ENCODE measurements at places on chromosomes 2 and 18.

DNA sequence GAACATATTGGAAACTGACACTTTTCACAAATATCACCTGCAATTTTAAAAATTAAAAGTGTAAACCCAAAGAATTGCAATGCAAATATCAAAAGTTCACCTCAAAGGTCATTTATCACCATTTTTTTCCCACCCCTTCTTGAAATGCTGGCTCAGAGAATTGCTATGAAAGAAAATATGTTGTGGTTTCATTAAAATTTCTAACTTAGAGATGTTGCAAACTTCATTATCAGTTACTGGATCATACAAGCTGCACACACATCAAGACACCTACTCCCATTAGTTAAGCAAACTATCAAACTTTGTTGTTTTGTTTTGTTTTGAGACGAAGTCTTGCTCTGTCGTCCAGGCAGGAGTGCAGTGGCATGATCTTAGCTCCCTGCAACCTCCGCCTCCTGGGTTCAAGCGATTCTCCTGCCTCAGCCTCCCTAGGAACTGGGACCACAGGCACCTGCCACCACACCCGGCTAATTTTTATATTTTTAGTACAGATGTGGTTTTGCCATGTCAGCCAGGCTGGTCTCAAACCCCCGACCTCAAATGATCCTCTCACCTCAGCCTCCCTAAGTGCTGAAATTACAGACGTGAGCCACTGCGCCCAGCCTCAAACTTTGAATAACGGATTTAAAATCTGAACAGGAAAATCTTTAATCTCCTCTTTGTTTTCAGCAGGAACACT, 37.0 kb downstream of the STK39 start:
- DNase-seq: no peak

DNA sequence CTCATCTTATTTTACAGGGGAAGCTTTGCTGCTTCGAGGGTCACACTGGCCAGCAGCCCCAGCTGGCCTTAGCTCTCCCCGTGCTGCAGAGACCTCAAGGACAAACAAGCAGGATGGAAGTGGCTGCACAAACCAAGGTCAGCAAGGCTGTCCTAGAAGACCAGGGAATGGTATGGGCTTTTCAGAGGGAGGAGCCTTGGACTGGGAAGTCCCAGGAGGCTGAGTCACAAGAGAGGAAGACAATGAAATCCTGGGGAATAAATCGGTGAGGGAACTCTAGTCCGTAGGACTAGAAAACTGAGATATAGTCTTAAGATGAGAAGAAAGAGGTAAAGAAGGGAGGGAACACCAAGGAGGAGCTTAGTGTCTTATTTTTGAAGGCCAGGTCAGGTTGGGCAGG, 15.7 kb downstream of the CREG2 start:
- DNase-seq: no peak

DNA sequence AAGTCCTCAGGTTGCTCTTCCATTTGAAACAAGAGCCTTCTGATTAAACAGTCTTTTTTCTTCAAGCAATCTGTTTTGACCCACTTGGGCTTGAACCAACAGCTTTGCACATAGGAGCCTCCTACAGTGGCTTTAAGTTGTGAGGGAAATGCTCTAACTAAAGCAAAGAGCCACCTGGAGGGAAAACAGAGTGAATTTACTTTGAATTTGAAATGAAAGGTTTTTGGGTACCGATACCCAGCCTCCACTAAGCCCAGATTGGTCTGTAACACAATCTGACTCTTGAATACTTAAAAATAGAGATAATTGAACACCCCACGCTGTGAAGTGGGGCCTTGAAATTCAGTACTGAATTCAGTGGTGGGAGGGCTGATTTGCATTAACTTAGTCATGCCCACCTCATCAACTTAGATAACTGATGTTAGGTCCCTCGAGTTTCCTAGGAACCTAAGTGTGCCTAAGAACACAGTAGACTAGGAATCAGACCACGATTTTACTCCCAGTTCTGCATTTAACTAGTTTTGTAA, 56.3 kb upstream of the ACVR1C start:
- DNase-seq: no peak

GRCh38 chr18:47847635-47848034, 82.8 kb downstream of the SMAD2 start:
- DNase-seq: no peak

GRCh38 chr2:181374781-181375675, 82.2 kb upstream of the ITGA4 start:
- DNase-seq: no peak

DNA sequence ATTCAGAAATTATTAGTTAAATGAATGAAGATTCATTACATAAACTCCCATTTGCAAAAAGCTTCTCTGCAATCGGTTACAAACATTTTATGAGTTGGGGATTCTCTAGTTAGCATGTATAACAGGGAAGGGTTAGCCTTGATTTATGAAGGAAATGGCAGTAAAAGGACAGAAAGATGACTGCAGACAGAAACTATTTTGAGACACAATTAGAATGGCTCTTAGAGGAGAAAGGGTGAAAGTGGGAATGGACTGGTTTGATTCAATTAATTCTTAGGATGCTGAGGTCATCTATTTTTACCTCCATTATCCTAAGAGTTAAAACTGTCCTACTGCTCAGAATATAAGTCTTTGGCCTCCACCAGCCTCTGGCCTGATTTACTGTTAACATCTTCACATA, 250.8 kb upstream of the DLGAP1 start:
- DNase-seq: no peak

DNA sequence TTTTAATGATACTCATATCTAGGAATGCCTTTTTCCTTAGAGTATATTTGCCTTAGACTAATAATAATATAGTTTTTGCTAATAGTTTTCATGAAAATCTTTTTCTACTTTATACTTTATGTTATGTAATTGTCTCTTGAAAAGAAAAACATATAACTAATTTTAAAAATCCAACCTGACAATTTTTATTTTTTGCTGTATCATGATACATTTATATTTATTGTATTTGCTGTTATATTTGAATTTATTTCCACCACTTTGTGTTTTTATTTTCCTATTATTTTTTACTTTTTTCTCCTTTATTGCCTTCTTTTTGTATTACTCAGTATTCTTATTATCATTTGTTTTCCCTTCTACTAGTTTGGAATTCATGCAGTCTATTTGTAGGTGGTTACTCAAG, 85.4 kb downstream of the MBD5 start:
- no peak for DNase-seq
